ENCODE measurements at places on chromosomes 7 and 10. TPM values are rescaled to one million over a fixed set of nuclear protein-coding genes. Genes with fewer than 3 reads are reported as not detected.
A peak's percentile ranks its signal among the peaks of the same experiment; 100 is the strongest.

- DNase-seq = no peak
Measured at GRCh38 chr7:46428295-46428694, 507.2 kb upstream of the IGFBP3 start.

TLX1 gene
- total RNA-seq = not detected

- DNase-seq = peak; percentile 41
Measured at GRCh38 chr7:128869944-128870285, 7.3 kb downstream of the ATP6V1F start.

DNA sequence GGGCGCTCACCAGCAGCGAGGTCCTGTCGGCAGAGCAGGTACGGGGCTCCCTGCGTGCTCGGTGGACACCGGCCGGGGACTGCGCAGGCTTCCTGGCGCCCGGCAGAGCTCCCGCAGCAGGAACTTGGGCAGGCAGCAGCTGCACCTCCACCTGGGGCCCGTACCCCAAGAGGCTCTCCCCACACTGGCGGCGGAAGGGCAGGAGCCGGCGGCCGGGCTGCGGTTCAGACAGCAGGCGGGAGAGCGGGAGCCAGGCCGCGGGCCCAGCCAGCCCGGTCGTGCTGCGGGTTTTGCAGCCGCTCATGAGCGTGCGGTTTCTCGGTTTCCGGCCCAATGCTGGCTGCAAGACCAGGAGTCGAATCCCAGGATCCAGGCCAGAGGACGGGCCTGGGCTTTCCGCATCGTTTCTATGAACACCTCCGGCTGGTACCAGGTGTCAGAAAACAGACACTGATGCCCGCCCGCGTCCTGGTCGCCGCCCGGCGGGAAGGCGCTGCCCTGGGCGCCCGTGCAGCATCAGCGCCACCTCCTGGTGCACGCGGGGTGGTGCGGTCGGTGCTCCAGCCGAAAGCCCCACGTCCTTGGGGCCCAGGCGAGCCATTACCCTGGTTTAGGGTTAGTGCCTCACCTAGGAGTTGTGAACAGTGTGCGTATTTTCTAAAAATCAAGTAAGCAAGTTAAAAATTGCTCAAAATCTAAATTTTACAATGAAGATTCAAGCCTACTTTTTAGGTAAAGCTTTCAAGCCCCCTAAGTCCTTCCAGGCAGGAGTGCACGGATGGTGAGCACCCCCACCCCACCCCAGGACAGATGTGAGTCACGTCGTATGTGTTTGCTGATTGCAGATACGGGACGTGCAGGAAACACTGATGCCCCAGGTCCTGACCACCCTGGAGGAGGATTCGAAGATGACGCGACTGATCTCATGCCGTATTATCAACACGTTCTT is 47.4 kb upstream of the PRKAR1B start:
- DNase-seq = peak; percentile 75

REPIN1 gene
- total RNA-seq = 76.5 TPM

GRCh38 chr10:86300399-86300925 is 66.1 kb downstream of the GRID1 start:
- DNase-seq = no peak

DNA sequence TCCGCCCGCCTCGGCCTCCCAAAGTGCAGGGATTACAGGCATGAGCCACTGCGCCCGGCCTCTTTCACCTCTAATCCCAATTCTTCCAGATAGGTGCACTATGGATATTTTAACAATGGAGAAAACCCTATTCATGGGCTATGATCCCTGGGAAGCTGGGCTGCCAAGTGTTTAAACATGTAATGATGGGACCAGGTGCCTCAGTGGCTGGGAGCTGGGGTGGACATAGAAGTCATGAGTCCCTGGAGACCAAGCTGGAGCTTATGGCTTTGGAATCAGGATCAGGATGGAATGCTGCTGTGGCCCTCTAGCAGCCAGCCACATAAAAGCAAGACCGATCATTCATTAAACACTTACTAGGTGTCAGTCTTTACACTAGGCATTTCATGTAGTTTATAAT is 41.8 kb upstream of the IGFBP3 start:
- DNase-seq = no peak

GRCh38 chr10:78851647-78852046 is 217.1 kb upstream of the ZMIZ1 start:
- DNase-seq = no peak

GRCh38 chr7:155450970-155451801 is 6.7 kb upstream of the EN2 start:
- no peak for DNase-seq

DNA sequence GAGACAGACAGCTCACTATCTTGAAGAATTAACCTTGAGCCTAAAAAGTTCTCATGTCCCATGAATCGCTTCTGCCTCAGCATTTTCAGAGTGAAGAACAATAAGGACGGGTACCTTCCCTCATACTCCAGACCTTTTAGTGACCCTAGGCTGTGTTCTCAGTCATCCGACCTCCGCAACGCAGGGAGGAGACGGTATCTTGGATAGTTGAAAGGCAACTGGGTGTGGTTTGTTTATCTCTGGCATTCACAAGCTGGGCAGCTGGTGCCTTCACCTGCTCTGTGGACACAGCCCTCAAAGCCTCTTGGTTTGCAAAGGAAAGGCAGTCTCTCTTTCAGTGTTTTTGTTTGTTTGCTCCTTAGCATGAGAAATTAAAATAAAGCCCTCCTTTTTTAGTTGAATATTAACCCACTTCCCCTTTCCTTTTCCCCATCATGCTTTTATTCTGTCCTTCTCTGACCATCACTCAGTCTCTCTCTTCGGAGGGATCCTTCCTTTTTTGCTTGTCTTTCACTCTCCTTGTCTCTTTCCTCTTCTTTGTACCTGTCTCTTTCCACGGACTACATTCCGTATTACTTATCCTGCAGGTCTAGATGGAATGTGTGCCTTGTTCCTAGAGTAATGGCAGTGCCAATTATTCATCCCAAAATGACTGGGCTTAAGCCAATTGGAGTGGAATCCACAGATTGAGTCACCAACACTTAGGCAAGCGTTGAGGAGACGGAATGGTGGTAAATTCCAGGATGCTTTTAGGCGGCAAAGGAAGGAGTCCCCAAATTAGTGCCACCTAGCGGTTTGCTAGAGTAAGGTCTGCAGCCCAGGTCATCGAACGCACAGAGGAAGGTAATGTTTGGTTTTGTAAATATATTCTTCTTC is 45.8 kb downstream of the PRR15 start:
- DNase-seq = no peak

DNA sequence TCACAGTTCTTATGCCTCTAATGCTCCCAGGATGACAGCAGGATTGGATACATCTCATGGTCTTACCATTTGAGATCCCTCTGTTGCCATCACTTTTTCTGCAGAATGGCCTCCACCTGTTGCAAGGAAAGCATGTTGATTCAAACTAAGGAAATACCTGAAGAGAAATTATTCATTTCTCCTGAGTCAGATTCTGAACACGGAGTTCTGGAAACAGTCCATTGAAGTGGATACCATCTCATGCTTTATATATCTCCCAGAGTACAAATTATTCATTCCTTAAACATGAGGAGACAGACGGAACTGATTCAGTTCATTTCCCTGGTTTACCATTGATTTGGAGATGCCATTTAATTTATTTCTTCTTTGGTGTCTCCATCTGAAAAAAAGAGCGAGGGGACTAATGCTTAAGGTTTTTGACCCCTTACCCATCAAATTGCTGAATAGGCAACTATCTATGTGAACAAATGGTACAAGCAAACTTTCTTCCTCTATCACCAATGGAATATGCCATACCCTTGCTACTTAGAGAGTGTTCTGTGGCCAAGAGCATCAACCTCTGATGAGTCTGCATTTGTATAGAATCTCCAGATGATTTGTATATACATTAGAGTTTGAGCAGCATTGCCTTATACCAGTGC is 305.0 kb upstream of the LRGUK start:
- DNase-seq = no peak

GRCh38 chr7:149799397-149800168 is 26.2 kb upstream of the ZNF467 start:
- DNase-seq = peak; percentile 26

- peak; percentile 42 for DNase-seq
Measured at GRCh38 chr10:11319990-11320602, 291.4 kb downstream of the USP6NL start.

GRCh38 chr7:6619961-6620360 is 4.6 kb downstream of the ZNF853 start:
- DNase-seq = peak; percentile 36

- DNase-seq = no peak
Measured at GRCh38 chr7:54326592-54327167, 215.5 kb upstream of the VSTM2A start.

GRCh38 chr10:24526085-24526649 is 197.5 kb downstream of the ARHGAP21 start:
- no peak for DNase-seq

DNA sequence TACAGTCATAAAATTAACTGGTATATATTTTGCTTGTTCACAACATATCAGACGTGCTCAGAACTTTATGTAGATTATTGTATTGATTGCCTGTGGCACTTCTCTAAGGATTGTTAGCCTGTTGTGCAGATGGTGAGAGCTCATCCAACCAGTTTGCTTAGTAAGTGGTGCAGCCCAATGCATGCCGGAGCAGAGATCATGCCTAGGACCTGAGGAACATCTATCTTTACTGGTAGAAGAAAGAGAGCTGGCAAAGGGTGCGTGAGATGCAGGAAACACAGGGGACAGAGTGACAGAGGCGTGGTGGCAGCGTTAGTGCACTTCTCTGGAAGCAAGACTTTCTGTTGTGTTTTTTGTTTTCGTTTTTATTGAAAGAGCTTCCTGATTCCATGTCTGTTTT is 35.9 kb downstream of the CCM2 start:
- DNase-seq = no peak

DNA sequence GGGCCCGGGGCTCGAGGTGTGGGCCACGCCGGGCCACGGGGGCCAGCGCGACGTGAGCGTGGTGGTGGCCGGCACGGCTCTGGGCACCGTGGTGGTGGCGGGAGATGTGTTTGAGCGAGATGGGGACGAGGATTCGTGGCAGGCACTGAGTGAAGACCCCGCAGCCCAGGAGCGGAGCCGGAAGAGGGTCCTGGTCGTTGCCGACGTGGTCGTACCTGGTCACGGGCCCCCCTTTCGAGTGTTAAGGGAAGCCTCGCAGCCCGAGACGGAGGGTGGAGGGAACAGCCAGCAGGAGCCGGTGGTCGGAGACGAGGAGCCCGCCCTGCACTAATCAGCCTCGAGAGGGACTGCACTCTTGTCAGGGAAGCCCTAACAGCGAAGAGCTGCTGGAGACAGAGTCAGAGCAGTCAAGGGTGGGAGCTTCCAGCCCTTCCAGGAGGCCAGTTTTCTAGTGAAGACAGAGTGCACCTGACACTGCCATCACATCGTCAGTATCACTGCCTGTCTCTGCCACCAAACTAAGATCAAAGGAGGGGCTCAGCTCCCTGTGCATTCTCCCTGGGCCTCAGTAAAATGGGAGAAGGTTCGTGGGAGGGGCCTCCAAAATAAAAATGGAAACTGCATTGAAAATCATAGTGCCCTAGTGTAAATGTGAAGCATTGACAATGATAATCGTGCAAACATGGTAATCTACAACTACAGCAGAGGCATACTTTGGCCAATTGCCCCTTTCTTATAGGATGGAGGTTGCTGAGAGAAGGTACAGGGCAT is 1.3 kb downstream of the MBLAC1 start:
- no peak for DNase-seq

- DNase-seq = no peak
Measured at GRCh38 chr10:75926763-75927162, 495.3 kb downstream of the LRMDA start.

GRCh38 chr7:81187753-81188152 is 268.9 kb upstream of the SEMA3C start:
- no peak for DNase-seq

GRCh38 chr7:17299483-17299991 is 1.1 kb downstream of the AHR start:
- no peak for DNase-seq

- DNase-seq = no peak
Measured at GRCh38 chr10:77717336-77717735, 79.7 kb upstream of the KCNMA1 start.

FAM171A1 gene
- total RNA-seq = 1.6 TPM

DNA sequence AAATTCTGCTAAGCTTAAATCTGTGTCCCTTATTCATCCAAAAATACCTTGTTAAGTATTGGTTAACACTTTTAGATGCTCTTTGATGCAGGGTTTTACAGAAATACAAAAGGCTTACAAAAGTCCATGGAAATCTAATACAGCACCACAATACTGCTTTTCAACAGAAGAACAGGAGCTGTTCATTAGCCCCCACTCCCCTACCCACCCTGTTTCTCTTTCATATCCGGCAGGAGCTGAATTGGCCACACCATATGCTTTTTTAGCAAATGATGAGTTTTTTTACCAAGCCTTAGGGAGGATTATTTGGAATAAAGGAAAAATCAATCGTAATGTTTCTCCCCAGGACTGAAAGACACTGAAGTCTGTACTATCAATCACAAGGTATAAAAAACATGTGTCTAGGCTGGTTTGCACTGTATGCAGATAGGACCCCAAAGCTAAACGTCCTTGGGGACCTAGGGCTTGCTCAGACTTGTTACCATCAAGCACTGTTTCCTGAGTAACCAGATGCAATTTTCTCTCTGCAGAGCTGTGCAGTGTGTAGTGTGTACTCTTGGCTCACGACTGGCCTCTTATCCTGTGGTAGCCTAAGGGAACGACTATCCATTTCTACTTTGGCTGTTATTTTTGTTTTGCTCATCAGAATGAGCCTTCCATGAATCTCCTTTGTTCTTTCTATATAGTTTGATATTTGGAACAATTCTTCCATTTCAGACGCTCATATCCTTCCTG is 143.3 kb upstream of the LRGUK start:
- no peak for DNase-seq

SMURF1 gene
- total RNA-seq = 34.2 TPM

- no peak for DNase-seq
Measured at GRCh38 chr10:132069122-132069848, 3.5 kb downstream of the JAKMIP3 start.

DNA sequence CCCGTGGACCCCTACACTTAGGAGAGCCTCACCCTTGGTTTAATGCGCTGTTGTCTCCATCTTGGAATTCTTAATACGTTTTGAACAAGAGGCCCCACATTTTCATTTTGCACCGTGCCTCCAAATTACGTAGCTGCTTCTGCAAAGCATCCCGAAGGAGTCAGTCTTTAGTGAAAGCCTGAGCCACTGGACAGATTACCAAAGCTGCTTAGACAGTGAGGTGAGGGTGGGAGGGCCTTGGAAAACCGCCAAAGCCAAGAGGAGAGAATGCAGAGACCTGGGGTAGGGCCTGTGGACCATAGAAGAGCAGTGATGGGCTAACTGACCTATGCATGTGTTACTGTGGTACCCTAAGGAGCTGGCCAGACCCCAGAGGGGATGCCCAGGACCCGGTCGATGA is 4.2 kb upstream of the TCAF1 start:
- no peak for DNase-seq

ACSL5 gene
- total RNA-seq = 53.7 TPM

GRCh38 chr7:1924258-1924817 is 254.3 kb downstream of the ELFN1 start:
- no peak for DNase-seq

Measured in natural killer cell (primary cell).